ENCODE measurements at places on chromosomes 7 and 10. TPM values are rescaled to one million over a fixed set of nuclear protein-coding genes. Genes with fewer than 3 reads are reported as not detected.
A peak's percentile ranks its signal among the peaks of the same experiment; 100 is the strongest.

DNA sequence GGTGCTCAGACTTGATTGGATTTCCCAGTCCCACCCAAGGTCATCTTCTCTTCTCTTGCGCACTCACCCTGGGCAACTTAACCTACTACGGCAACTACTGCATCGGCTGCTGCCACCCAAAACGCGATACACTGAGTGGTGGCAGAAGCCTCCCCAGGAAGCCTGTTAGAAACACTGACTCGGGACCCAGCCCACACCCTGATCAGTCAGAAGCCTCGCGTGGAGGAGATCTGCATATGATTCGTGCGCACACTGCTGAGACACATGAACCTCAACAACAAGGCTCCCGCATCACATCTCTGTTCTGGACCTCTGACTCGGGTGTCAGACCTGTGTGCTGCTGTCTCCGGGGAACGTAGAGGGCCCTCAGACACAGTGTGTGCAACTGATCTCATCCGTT lies 419.5 kb downstream of the PAXIP1 start:
- H3K4me3 ChIP-seq: no peak overlapping the region
- H3K36me3 ChIP-seq: no peaks in the 10 kb centered on the region
- H3K27ac ChIP-seq: no peak overlapping the region
- no peak for DNase-seq

Gene HSPA14
- polyA plus RNA-seq: 14.9 TPM

DNA sequence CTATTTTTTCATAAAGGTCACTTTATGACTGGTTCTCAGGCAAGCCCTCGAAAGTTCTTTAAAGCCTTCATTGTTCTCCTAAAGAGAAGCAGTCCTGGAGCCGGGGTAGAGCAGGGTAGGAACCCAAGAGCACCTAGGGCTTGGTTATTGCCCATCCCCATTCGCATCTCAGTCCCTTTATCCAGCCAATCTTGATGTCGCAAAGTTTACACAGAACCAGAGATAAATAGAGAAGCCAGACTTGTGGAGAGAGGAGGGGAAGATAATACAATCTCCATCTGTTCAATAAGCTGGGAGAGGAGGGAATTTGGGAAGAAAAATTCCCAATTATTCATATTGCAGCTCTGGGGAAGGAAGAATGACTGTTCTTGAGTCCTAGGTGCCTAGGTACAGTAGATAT lies 6.4 kb upstream of the SRI start:
- H3K4me3 ChIP-seq: peak overlapping the region; percentile 41
- no peak for DNase-seq
- H3K27ac ChIP-seq: peak overlapping the region; percentile 80
- H3K36me3 ChIP-seq: no peaks in the 10 kb centered on the region
- H3K27me3 ChIP-seq: no peaks in the 10 kb centered on the region
- H3K4me1 ChIP-seq: peaks cover 14% of the 10 kb centered on the region

- H3K27me3 ChIP-seq: no peaks in the 10 kb centered on the region
- DNase-seq: no peak
- H3K4me3 ChIP-seq: no peak overlapping the region
These were observed 1.8 kb downstream of the ARMC10 start for GRCh38 chr7:103076764-103077163.

DNA sequence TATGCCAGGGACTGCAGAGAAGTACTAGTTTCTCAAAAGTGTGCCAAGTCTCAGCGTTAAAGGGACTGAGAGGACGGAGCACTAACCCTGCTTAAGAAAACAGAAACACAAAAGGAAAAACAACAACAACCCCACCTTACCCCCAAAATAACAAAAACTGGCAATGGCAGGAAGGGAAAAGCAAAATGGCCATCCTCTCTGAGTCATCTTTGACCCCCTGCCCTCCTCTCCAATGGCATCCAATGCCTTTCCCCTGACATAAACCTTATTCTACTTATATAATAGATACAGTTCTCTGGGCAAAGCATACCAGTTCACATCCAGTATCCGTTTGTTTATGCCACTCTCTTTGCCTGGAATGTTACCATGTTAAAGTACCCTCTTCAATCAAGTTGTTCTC lies 1.6 kb downstream of the POLR1F start:
- no peak overlapping the region for H3K27ac ChIP-seq
- H3K27me3 ChIP-seq: no peaks in the 10 kb centered on the region
- H3K36me3 ChIP-seq: peaks cover 4% of the 10 kb centered on the region
- no peak for DNase-seq
- peaks cover 3% of the 10 kb centered on the region for H3K4me1 ChIP-seq

Gene PRLHR
- 1.1 TPM for polyA plus RNA-seq

Gene PARD3
- polyA plus RNA-seq: 25.5 TPM

- DNase-seq: peak; percentile 27
- H3K27me3 ChIP-seq: peaks cover 4% of the 10 kb centered on the region
- no peak overlapping the region for H3K27ac ChIP-seq
- no peak overlapping the region for H3K4me3 ChIP-seq
- peaks cover 4% of the 10 kb centered on the region for H3K4me1 ChIP-seq
- no peaks in the 10 kb centered on the region for H3K36me3 ChIP-seq
These were observed 157.3 kb downstream of the TMEM178B start for GRCh38 chr7:141231018-141231792.

DNA sequence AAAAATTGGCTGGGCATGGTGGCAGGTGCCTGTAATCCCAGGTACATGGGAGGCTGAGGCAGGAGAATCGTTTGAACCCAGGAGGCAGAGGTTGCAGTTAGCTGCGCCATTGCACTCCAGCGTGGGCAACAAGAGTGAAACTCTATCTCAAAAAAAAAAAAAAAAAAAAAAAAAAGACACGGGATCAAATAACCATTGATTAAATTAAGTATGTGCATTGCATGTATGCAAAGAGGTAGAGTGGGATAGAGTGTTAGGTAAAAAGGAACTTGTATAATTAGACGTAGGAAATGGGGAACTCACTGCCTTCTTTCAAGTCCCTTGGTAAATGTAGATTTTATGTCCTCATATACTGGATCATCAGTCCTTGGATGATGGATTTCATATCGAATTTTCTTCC lies 13.1 kb downstream of the VCL start:
- no peak for DNase-seq
- no peaks in the 10 kb centered on the region for H3K27me3 ChIP-seq
- no peak overlapping the region for H3K27ac ChIP-seq
- no peaks in the 10 kb centered on the region for H3K4me1 ChIP-seq
- H3K36me3 ChIP-seq: peaks cover 6% of the 10 kb centered on the region
- no peak overlapping the region for H3K4me3 ChIP-seq

DNA sequence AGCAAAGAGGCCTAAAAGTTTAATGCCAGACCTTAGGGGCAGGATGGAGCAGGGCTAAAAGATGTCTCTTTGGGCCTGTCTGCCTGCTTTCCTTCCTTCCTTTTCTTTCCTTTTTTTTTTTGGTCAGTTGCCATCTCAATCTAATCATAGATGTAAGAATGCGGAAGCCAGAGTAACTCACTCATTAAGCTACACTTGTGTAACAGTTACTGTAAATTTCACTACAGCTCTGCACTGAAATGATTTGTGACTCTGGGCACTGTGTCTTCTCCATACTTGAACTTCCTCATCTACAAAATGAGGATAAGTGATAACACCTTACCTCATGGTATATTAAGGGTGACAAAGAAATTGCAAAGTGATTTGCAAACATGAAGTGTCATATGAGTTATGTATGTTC lies 75.5 kb upstream of the AGK start:
- no peaks in the 10 kb centered on the region for H3K36me3 ChIP-seq
- H3K4me3 ChIP-seq: no peak overlapping the region
- no peak for DNase-seq
- no peak overlapping the region for H3K27ac ChIP-seq
- H3K27me3 ChIP-seq: peaks cover 5% of the 10 kb centered on the region

Gene FXYD4
- not detected for polyA plus RNA-seq

DNA sequence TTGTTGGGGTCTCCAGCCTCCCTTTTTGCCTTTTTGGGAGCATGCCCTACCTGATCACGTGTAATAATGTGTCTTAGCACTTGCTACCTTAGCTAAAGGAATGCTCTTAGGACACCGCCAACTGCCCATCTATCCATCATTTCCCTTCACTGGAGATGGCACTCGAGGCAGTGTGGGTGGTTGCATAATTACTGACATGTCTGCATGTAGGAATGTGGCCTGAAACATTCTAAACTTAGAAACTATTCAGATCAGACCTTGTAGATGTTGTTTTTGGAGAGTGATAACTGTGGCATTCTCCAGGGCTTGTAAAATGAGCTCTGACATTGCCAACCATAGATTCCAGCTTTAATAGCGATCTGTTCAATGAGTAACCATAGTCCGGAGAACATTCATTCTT lies 365.8 kb downstream of the BBS9 start:
- no peaks in the 10 kb centered on the region for H3K36me3 ChIP-seq
- no peak overlapping the region for H3K4me3 ChIP-seq
- H3K4me1 ChIP-seq: no peaks in the 10 kb centered on the region

Gene ZCWPW1
- polyA plus RNA-seq: 4.8 TPM

Gene SPACDR
- 1.4 TPM for polyA plus RNA-seq

- no peak for DNase-seq
- no peak overlapping the region for H3K27ac ChIP-seq
- H3K4me3 ChIP-seq: no peak overlapping the region
- H3K27me3 ChIP-seq: peaks cover 12% of the 10 kb centered on the region
- no peaks in the 10 kb centered on the region for H3K4me1 ChIP-seq
These were observed 260.8 kb upstream of the MKI67 start for GRCh38 chr10:128386816-128387604.

- H3K4me1 ChIP-seq: peaks cover 38% of the 10 kb centered on the region
- H3K27me3 ChIP-seq: no peaks in the 10 kb centered on the region
- no peak overlapping the region for H3K27ac ChIP-seq
- H3K36me3 ChIP-seq: no peaks in the 10 kb centered on the region
- no peak for DNase-seq
These were observed 31.5 kb downstream of the DNAJB12 start for GRCh38 chr10:72323108-72323749.

DNA sequence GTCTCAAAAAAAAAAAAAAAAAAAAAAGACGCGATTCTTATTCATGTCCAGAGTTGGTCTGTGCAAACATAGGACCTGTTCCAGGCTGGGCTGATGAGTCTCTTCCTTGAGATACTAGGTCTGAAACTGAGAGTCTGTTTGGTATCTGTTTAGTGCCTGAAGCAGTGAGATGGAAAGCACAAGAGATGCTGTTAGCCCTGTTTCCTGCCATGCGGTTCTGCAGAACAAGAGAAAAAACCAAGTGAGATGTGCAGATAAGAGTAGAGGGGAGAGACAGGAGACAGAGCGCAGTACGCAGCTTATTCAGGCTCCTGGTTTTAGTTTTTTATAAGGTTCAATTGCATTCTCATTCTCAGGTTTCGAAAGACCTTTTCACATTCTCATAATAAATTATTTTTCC lies 85.8 kb upstream of the PRKCQ start:
- no peak overlapping the region for H3K27ac ChIP-seq
- no peak overlapping the region for H3K4me3 ChIP-seq
- no peaks in the 10 kb centered on the region for H3K36me3 ChIP-seq
- H3K27me3 ChIP-seq: no peaks in the 10 kb centered on the region
- H3K4me1 ChIP-seq: no peaks in the 10 kb centered on the region

- no peaks in the 10 kb centered on the region for H3K36me3 ChIP-seq
- peaks cover 32% of the 10 kb centered on the region for H3K27me3 ChIP-seq
- no peak for DNase-seq
- H3K4me3 ChIP-seq: no peak overlapping the region
These were observed 4.0 kb upstream of the AFAP1L2 start for GRCh38 chr10:114408112-114408967.

DNA sequence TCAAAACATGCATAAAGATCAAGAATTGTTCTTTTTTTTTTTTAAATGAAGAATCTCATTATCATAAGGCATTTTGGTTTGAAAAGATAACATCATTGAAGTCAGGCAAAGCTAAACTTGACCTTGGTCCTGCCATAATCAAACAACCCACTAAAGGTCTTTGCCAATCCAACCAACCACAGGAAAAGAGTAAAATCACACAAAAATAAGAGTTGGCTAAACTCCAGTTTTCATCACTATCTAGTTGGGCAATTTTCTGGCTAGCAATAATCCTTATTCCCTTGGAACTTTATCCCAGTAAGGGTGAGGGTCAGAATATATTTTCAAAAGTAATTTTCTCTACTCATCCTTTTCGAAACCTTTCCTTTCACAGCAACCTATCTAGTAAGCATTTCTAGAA lies 62.4 kb downstream of the HIBADH start:
- H3K27me3 ChIP-seq: no peaks in the 10 kb centered on the region
- no peak overlapping the region for H3K27ac ChIP-seq
- DNase-seq: no peak
- no peak overlapping the region for H3K4me3 ChIP-seq
- H3K4me1 ChIP-seq: peaks cover 2% of the 10 kb centered on the region

DNA sequence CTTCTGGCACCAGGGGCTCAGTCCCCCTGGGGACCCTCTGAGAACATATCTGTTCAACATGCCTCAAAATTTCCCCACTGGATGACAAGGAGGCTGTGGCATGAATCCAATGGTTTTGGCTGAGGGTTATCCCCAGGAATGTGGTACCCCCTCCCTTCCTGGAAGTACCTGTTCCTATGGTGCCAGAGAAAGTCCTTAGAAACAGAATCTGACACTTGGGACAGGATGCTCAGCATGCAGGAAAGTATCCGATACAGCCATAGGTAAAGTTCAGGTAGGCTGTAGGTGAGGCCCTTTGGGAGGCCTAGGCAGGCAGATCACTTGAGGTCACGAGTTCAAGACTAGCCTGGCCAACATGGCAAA lies 42.7 kb upstream of the A1CF start:
- no peaks in the 10 kb centered on the region for H3K36me3 ChIP-seq
- no peak overlapping the region for H3K27ac ChIP-seq
- no peak for DNase-seq
- H3K27me3 ChIP-seq: no peaks in the 10 kb centered on the region

- H3K4me1 ChIP-seq: no peaks in the 10 kb centered on the region
- H3K27ac ChIP-seq: no peak overlapping the region
- H3K4me3 ChIP-seq: no peak overlapping the region
- H3K27me3 ChIP-seq: peaks cover 12% of the 10 kb centered on the region
- no peaks in the 10 kb centered on the region for H3K36me3 ChIP-seq
These were observed 11.7 kb upstream of the GPR37 start for GRCh38 chr7:124777268-124777667.

- H3K4me3 ChIP-seq: no peak within 1 kb of the TSS
- peaks cover 84% of the 10 kb centered on the region for H3K36me3 ChIP-seq
- H3K4me1 ChIP-seq: no peaks in the 10 kb centered on the region
These were observed at the start of gene PILRB for GRCh38 chr7:100358027-100358856. PILRB (plus strand) TSS chr7:100358117; CDS start chr7:100358303, 186 bp downstream.

DNA sequence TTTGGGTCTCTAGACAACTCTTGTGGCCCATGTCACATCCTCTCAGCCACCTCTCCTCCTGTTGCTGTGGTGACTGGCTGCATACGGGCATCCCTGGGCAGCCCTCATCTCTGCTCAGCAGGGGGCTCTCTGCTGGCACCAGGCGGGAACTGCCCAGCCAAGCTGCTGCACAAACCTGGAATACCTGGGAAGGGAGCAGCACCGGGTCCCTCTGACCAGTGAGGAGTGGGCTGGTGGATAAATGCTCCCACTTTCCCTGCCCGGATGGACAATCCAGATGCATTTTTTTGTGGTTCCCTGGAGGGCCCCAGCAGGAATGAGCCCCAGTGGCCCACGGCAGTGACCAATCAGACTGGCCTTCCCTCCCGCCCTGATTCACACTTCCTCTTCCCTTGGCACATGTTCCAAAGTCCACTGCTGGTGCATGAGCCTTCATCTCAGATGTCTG lies 21.9 kb downstream of the GRID1 start:
- H3K4me3 ChIP-seq: no peak overlapping the region
- H3K36me3 ChIP-seq: no peaks in the 10 kb centered on the region
- H3K27me3 ChIP-seq: peaks cover 6% of the 10 kb centered on the region
- no peaks in the 10 kb centered on the region for H3K4me1 ChIP-seq

Gene H2BK1
- polyA plus RNA-seq: not detected

GRCh38 chr7:42156291-42156865 lies 80.6 kb downstream of the GLI3 start:
- no peaks in the 10 kb centered on the region for H3K36me3 ChIP-seq
- peaks cover 24% of the 10 kb centered on the region for H3K4me1 ChIP-seq
- H3K27ac ChIP-seq: no peak overlapping the region
- DNase-seq: no peak
- no peak overlapping the region for H3K4me3 ChIP-seq

GRCh38 chr7:30226614-30227268 lies 57.7 kb upstream of the ZNRF2 start:
- no peak overlapping the region for H3K27ac ChIP-seq
- H3K4me3 ChIP-seq: no peak overlapping the region
- H3K27me3 ChIP-seq: no peaks in the 10 kb centered on the region
- H3K4me1 ChIP-seq: peaks cover 15% of the 10 kb centered on the region
- H3K36me3 ChIP-seq: no peaks in the 10 kb centered on the region

Data from large intestine (tissue), 12 donors.